ENCODE measurements at places on chromosomes 12 and 14.

- no peak for DNase-seq
Observed at GRCh38 chr14:64394977-64395633, 7.0 kb downstream of the MTHFD1 start.

DNA sequence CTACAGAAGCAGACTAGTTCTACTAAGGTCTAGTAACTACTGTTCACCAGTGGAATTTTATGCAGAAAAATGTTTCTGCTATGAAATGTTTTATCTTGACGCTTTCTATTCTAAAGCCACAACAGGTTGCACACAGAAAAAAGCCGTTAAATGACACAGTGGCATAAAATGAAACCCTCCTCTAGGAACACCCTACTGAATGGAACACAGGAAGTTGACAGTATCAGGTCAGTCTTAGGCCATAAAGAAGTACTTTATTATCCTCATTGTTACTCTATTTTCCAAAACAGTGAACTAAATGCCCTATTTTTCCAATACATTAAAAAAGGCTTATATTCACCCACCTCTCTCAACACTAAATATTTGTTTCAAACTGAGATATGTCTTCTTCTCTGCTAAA lies 21.9 kb downstream of the EPS8 start:
- DNase-seq, result no peak

DNA sequence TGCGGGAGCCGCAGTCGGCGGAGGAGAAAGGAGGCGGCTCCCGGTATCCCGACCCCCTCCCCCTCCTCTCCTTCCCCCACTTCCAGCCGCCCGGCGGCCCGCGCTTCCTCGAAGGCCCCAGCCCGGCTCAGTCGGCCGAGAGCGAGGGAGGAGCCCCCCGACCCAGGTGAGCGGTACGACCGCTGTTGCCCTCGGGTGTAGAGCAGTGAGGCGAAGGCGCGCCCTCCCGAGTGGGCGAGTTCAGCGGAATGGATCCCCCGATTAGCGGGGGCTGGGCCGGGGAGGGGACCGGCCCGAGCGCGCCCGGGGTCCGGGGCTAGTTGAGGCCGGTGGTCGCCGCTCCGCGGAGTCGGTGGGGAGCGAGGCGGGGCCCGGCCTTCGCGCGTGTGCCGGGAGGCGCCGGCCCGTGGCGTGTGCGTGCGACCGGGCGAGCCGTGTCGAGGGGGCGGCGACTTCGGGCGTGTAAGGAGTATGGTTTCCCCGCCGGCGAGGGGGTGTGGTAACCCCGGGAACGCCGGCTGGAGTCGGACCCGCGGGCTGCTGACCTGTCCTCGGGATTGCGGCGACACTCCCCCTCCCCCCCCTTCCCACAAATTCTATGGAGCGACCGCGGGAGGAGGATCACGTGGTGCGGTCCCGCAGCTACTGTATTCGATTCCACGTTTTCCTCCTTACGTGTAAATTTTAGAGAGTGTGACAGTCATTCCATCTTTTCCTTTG lies 501 bp downstream of the RIMKLB start:
- peak; percentile 67 for DNase-seq

DNA sequence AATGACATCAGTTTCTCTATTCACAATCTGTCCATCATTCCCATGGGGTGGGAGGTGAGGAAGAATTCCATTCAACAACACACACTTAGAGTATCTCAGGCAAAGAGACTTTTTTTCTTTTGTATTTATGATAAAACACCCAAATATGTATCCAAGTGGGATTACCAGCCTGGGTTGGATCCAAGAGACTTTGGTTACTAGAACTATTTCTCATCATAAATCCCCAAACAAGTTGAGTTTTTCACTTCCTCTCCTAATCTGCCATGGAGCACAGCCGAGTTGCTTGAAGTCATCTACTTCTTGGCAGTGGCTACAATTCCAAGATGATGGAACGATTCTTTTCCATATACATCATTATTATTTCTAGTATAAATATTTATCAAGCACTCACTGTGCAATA lies 209.2 kb upstream of the HMGA2 start:
- no peak for DNase-seq

DNA sequence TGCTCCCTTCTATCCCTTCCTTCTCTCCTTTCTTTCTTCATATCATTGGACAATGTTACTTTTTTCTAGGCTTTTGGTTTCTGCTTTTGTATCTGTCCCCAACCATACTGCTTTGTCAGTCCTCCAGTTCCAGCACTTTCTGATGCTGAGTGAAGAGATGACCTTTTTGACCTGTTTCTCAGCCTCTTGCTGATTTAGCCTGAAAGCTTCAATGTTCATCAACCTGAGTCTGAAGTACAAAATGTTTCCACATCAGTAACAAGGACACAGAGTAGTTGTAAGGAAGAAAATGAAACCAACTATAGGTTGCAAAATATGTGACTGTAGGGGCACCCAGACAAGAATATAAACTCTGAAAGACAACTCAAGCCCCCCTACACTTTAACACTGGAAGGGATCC lies 25.2 kb upstream of the AKAP6 start:
- DNase-seq, result no peak

- no peak for DNase-seq
Observed at GRCh38 chr12:110071504-110071903, 23.2 kb upstream of the C12orf76 start.

GRCh38 chr14:105472486-105472991 lies 2.1 kb upstream of the CRIP2 start:
- DNase-seq, result no peak

DNA sequence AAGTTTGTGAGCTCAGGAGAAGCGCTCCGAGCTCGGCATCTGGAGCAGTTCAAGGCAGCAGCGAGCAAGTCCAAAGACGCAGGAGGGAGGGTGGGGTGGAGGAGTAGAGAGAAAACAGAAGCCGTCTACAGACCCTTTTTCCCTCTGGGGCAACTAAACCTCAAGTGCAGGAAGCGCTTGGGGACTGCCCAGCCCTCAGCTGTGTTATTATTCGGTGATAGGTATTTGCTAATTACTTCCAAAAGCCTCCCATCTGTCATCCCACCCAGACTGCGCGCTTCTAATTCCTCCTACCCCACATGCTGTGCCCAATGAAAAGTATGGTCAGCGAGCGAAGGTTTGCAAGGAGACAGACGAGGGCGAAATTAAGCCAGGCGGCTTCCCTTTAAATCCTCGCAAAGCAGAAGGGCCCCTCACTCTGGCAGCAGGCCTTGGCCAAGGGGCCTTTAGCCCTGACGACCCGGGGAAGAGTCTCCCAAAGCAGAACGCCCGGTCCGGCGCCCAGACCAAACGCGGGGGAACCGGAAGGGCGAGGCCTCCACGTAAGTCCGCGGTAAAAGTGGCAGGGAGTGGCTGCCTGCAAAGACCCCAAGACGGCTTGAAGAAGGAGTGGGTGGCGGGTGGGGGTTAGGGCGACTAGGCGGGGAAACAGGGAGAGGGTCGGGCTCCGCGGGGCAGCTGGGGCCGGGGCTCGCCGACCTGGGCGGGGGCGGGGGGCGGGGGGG lies 507 bp upstream of the CD9 start:
- peak; percentile 24 for DNase-seq

- DNase-seq, result no peak
Observed at GRCh38 chr14:55814873-55815272, 234.9 kb downstream of the KTN1 start.

GRCh38 chr14:65849558-65849957 lies 437.0 kb downstream of the FUT8 start:
- DNase-seq, result no peak

DNA sequence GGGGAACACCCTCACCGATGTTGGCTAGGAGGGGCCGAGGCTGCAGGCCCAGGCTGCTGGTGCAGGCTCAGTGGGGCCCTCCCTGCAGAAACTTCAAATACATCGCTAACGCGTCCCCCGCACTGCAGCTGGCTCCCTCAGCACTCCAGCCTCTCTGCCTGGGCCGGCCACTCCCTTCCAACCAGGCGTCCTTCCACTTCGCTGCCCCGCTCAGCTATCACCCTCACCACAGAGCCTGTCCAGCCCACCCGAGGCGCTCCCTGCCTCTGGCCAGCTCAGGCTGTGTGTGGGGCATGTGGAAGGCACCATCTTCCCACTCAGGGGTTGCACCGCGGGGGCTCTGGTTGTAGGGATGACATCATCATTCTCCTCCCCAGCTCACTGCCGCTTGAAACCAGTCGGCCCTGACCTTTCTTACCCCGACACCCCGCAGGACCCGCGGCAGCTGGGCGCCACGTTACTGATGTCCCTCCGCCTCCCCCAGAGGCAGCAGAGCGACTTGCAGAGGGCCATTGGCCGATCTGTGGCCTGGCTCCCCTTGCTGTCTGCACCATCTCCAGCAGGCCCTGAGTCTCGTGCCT lies 199.9 kb upstream of the RTL1 start:
- no peak for DNase-seq

GRCh38 chr12:130715998-130716968 lies at the start of gene RIMBP2:
RIMBP2 (minus strand) TSS chr12:130716299; CDS start chr12:130479013, 237,286 bp downstream.
- no peak for DNase-seq

DNA sequence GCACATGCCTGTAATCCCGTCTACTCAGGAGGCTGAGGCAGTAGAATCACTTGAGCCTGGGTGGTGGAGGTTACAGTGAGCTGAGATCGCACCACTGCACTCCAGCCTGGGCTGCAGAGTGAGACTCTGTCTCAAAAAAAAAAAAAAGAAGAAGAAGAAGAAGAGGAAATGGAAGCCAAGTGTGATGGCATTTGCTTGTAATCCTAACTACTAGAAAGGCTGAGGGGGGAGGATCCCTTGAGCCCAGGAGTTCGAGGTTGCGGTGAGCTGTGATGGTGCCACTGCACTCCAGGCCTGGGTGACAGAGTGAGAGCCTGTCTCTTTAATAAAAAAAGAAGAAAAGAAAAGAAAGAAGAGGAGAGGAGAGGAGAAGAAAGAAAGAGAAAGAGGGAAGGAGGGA lies 52.1 kb downstream of the LGMN start:
- DNase-seq, result no peak

GRCh38 chr14:25003537-25003936 lies 46.4 kb downstream of the STXBP6 start:
- DNase-seq, result no peak

DNA sequence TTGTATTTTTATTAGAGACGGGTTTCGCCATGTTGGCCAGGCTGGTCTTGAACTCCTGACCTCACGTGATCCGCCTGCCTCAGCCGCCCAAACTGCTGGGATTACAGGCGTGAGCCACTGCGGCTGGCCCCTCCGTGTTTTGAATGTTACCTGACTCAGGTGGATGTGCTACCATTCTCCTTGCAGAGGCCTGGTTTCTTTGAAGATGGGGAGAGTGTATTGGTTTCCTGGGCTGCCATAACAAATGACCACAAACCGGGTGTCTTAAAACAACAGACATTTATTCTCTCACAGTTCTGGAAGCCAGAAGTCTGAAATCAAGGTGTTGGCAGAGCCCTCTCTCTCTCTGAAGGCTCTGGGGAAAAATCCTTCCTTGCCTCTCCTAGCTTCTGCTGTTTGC lies 98.0 kb downstream of the IRF2BPL start:
- DNase-seq, result no peak

DNA sequence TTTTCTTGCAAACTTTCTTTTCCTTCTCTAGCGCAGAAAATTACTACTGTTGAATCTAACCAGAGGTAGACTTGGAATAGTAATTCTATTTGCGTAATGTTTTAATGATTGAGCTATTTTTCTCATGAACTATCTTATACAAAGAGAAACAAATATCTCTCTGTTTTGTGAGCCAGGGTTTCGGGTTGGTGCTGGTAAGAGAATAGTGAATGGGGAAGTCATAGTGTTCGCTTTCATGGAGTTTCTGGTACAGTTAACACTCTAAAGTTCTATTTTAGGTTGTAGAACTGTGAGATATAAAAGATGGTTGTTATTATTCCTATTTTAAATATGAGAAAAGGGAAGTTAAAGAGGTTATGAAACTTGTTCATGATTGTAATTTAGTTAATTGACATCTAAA lies 6.6 kb downstream of the CLEC1B start:
- DNase-seq, result no peak

- DNase-seq, result no peak
Observed at GRCh38 chr14:58281969-58282368, 16.4 kb upstream of the ARID4A start.

DNA sequence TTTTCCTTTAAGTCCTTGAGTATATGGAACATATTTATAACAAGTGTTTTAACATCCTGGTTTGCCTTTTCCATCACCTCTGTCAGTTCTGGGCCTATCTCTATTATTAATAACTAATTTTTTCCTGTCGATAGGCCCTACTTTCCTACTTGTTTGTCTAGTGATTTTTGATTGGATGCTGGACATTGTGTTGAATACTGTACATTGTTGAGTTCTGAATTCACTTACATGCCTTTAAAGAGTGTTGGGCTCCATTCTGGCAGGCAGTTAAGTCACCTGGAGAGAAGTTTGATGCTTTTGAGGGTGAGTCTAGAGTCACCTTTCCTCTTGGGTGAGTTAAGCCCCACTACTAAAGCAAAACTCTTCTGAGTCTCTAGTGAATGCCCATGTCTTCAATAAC lies 77.5 kb upstream of the C14orf180 start:
- no peak for DNase-seq

- DNase-seq, result no peak
Observed at GRCh38 chr12:67241482-67241881, 27.7 kb upstream of the CAND1 start.

DNA sequence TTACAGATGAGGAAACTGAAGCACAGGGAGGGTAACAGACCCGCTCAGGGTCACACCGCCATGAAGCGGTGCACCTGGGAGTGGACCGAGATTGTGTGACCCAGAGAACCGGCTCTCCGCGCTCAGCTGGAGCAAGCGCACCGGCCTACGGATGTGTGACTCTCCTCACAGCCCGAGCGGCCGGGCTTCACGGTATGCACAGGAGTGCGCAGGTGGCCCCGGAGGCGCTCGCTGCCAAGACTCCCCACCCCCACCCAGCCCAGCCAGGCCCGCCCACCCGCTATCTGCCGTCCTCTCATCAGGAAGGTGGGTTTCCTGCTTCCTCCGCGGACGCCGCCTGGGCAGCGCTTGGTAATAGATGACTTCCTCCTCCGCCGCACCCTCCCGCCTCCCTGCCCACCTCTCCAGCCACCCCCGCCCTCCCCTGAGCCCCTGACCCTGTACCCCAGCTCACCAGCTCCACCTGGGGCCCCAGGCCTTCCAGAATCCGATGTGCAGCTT lies 110.7 kb downstream of the NCOR2 start:
- DNase-seq, result peak; percentile 35

DNA sequence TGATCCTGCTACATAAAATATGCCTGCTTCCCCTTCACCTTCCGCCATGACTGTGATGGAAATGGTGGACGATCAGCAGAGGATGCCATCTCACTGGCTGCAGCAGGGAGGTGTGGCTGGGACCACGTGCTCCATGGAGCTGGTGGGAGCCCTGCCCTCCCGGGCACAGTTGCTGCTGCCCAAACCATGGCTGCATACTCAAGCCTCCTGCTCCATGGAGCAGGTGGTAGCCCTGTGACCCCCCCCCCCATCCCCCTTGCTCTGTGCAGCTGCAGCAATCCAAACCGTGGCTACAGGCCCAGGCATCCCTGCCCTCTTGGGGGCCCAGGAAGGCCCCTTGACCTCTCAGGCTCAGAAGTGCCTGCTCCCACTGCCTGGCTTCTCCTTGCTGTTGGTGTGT lies 597.5 kb upstream of the LMO3 start:
- no peak for DNase-seq

GRCh38 chr12:130832561-130833209 lies 6.4 kb downstream of the STX2 start:
- no peak for DNase-seq

- no peak for DNase-seq
Observed at GRCh38 chr12:99087278-99087677, 442.2 kb downstream of the APAF1 start.

- no peak for DNase-seq
Observed at GRCh38 chr12:91043408-91043807, 14.4 kb downstream of the KERA start.
